Psoas muscle (tissue), 8 donors: ENCODE measurements at places on chromosomes 4 and X. TPM values are rescaled to one million over a fixed set of nuclear protein-coding genes. Genes with fewer than 3 reads are reported as not detected.

LRP2BP gene
- 0.48 TPM for polyA plus RNA-seq

COPS4 gene
- polyA plus RNA-seq, result 42.6 TPM

DCAF12L1 gene
- polyA plus RNA-seq, result not detected

ADH1C gene
- 4.7 TPM for polyA plus RNA-seq

ZAR1 gene
- polyA plus RNA-seq, result not detected

HTRA3 gene
- 11.1 TPM for polyA plus RNA-seq

HELT gene
- not detected for polyA plus RNA-seq

ZNF630 gene
- polyA plus RNA-seq, result 0.32 TPM

FATE1 gene
- 0.06 TPM for polyA plus RNA-seq

SLC7A11 gene
- 0.12 TPM for polyA plus RNA-seq

SPANXA2 gene
- not detected for polyA plus RNA-seq

F9 gene
- not detected for polyA plus RNA-seq

GATA1 gene
- 0.03 TPM for polyA plus RNA-seq

SORCS2 gene
- 0.32 TPM for polyA plus RNA-seq

FRG1 gene
- polyA plus RNA-seq, result 27.4 TPM

WDR17 gene
- 0.08 TPM for polyA plus RNA-seq

LPAR4 gene
- 0.03 TPM for polyA plus RNA-seq

DAPP1 gene
- polyA plus RNA-seq, result 0.18 TPM

GRCh38 chr4:171553961-171554360 is 259.2 kb upstream of the GALNTL6 start:
- DNase-seq, result no peak

- DNase-seq, result no peak
Measured at GRCh38 chrX:46624090-46624786, 50.7 kb downstream of the CHST7 start.

GRCh38 chr4:73947239-73947985 is 34.4 kb downstream of the PF4 start:
- DNase-seq, result no peak

- DNase-seq, result no peak
Measured at GRCh38 chrX:145178268-145178667, 69.0 kb upstream of the SPANXN1 start.

DNA sequence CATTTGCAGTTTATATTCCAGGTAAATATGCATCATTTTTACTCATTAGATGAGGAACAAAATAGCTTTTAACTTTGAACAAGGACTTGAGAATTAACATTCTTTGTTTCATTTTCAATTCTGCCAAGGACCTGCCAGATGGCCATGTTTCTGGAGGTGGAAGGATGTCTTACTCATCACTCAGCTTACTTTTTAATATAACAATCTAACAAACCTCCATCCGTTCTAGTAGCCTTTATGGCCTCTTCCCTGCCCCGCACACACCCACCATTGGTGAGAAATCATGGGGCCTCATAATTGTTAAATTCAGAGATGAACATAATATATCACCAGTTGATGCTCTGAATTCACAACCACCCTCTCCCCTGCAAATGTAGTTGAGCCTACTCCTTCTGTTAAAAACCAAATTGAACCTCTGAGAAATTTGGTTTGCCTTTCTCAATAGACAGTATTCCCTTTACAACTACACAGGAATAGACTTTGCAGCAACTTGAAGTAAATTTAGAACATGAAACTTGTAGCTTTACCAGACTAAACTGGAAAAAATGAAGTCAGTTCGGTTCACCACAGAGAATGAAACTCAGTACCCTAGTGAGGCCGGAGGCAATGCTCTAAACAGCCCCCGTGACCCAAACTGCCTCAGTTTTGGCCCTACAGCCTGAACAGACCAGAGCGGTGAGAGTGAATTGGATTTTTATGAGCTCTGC is 50.1 kb upstream of the ACSL4 start:
- DNase-seq, result no peak

DNA sequence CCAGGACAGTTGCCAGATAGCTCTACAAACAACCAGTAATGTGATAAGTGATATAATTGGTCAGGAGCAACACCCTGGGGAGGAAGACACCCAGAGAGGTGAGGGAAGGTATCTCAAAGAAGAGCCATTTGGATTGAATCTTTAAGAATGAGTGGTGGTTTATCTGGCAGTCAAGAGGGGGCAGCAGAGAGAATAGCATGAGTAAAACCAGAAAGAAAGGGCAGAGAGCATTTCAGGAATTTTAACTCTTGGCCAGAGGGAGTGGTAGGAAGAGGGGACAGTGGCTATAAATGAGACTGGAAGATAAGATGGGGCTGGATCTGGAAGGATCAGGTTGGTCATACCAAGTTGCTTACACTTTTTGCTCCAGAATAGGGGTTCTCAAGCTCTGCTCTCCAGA is 5.9 kb upstream of the SEPTIN6 start:
- no peak for DNase-seq

DNA sequence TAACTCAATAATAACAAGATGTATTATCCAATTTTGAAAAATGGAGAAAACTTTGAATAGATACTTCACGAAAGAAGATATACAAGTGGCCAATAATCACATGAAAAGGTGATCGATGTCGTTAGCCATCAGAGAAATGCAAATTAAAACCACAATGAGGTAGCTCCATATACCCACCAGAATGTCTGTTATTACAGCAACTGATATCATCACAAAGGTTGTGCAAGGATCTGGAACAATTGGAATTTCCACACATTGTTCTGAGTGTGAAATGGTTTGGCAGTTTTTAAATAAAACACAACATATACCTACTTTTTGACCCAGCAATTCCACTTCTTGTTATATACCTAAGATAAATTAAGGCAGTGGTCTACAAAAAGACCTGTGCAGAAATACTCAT is 71.7 kb downstream of the IRS4 start:
- DNase-seq, result no peak

DNA sequence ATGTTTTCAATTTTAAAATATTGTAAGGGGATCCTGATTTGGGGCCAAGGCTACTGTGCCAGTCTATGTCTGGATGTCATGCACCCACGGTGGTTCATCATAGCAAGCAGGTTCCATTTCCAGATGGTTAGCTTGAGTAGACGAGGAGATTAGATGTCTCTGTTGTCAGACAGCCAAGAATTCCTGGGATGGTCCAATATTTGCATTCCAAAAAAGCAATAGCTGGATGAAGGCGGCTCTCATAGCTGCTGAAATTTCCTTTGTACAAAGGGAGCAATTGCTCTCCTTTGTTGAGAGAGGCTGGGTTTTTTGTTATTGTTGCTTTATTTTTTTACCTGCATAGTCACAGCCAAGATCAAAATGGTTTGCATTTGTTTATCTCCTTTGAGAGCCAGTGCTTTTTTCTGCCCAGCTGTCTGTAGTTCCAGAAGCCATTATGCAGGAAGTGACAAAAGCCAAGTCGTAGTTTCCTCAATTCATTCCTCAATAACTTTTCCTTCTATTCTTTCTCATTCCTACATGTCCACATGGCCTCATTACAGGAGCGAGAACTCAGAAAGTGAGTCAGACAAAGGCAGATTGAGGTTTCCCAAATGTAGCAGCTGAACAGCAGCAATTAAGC is 107.9 kb downstream of the MMRN1 start:
- no peak for DNase-seq

- no peak for DNase-seq
Measured at GRCh38 chr4:55758570-55758969, 61.0 kb upstream of the EXOC1L start.

DNA sequence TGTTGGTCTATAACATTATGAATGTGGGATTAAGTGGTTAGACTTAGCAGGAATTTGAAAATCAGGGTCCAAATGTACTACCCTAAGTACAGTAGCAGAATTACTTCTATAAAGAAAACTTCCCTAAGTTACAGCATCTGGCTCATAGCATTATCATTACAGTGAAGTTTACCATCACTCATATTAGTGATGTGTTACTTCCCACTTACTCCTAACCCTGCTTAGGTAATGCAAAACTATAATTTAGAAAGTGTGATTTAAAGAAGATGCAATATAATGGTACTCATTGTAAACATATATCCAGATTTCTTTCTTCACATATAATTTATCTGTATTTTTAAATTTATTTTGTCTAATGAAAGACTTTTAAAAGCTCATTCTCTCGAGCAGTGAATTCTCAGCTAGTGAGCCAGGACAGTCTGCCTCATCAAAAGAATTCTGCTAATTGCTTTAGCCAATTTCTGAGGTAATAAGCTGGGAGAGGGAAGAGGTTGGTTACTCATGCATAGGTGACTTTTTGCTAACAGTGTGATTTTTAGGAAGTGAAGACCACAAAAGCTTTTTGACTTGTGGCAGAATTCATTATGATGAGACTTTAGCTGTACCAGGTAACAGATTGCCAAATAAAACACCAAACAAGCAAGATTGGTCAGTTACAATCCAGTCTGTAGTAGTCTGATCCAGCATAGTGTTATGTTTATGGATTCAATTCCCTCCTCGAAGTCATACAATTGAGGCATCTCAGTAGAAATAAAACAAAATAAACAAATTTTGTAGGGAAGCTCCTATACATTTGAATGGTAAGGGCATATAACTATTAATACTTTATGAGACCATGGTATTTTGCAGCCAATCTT is 21.0 kb downstream of the PLS3 start:
- no peak for DNase-seq

DNA sequence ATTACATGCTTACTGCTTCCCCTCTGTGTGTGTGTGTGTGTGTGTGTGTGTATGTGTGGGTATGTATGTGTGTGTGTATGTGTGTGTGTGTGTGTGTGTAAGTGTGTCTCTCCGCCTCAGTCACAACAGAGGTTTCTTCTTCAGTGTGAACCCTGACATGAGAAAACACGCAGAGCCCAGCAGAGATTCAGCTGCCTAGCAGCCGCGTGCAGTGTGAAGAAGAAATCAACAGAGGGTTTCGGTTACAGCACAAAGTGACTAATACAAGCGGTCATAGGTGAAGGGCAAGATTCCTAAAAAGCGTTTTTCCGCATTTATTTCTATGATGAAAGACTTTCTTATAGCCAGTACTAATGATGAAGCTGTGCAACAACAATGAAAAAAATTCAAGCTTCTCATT is 55.3 kb upstream of the ZFP42 start:
- no peak for DNase-seq

DNA sequence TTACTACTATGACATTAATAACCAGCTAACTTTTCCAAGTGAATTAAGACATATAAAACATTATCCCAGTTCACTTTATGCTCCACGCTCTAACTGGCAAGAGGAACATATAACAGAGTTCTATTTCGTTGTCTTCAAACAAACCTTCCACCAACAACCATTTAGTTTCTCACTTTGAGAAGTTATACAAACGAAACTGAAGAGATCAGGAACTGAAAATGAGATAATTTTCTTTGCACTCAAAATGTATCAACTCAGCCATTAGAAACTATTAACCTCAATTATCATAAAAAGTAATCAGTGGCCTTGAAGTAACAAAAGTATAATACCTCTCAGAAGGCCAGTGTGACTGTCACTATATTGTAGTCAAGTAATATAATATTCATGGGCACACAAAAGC is 70.1 kb downstream of the CHM start:
- no peak for DNase-seq

- DNase-seq, result no peak
Measured at GRCh38 chr4:26867914-26868684, 7.5 kb downstream of the STIM2 start.

GRCh38 chrX:350534-351323 is 32.1 kb upstream of the GTPBP6 start:
- peak; percentile 70 for DNase-seq

DNA sequence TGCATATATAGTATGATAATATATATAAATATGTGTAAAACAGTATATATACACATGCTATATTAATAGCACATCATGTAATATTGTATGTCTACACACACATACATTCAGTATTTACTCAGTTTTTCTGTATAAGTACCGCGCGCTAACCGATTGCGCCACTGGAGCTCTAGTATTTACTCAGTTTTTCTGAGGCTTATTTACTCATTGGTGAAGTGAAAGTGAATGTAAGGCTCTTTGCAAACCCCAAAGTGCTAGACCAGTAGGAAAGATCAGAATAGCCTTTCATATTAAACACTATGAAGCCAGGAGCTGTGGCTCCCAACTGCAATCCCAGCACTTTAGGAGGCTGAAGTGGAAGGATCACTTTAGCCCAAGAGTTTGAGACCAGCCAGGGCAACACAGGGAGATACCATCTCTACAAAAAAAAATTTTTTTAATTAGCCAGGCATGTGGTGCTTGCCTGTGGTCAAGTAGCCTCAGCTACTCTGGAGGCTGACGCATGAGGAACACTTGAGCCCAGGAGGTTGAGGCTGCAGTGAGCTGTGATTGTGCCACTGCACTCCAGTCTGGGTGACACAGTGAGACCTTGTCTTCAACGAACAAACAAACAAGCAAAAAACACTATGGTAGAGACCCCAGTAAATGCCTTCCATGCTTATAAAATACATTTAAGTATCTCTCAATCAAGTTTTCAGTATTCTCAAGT is 125.8 kb downstream of the KIT start:
- no peak for DNase-seq

- DNase-seq, result no peak
Measured at GRCh38 chrX:68989865-68990606, 161.2 kb downstream of the EFNB1 start.

- DNase-seq, result no peak
Measured at GRCh38 chr4:133483600-133484246, 334.6 kb downstream of the PCDH10 start.

DNA sequence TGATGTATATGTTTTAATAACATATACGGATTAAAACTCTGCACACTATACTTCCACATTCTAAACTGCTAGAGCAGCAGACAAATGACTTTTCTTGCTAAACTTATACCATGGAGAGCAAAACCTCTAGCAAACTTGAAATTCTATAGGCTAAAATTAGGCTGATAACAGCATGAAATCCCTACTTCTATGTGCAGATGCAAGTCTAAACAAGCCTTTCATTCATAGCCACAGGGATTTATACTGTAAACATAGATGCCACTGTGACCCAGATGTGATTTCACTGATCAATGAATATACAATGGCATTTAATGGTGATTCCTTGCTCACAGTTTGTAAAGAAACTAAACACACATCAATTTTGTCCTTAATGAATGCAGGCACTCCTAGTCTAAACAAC is 151.0 kb downstream of the ANTXR2 start:
- no peak for DNase-seq

- DNase-seq, result no peak
Measured at GRCh38 chr4:140754918-140755773, 1.0 kb downstream of the TBC1D9 start.

DNA sequence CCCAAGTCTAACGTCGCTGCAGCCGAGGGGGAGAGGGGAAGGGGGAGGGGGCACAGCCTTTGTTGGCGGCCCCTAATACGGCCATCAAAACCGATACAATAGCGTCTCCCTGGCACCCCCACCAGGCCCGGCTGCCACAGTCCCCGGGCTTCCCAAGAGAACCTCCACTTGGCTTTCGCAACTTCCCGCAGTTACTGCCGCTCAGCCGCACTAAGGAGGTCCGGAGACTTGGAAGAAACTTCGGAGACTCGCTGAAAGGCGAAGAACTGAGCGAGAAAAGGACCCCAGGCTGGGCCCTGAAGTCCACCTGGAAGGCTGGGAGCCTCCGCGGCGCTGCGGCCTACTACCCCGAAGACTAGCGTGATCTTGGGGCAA is 2.8 kb downstream of the NKX6-1 start:
- no peak for DNase-seq

GRCh38 chrX:23861215-23861896 is 46.4 kb downstream of the APOO start:
- DNase-seq, result no peak

GRCh38 chr4:150181536-150181935 is 103.3 kb downstream of the DCLK2 start:
- DNase-seq, result no peak
